ENCODE measurements at places on chromosomes 4 and X.

DNA sequence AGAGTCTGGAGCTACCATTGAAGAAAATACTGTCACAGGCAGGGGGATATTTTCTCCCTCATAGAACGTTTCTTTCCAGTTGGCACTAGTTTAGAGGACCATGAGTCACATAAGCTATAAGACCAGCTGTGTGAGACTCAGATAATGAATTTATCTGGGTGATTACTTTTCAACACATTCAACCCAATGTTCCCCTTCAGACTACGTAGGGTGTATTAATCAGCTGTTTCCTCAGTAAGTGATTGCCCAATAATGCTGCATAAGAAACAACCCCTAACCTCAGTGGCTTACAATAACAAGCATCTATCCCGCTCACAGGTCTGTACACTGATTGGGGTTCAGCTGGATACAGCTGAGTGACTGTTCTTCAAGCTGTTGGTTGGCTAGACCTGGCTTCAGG lies 38.1 kb downstream of the CBLL2 start:
- DNase-seq: no peak

DNA sequence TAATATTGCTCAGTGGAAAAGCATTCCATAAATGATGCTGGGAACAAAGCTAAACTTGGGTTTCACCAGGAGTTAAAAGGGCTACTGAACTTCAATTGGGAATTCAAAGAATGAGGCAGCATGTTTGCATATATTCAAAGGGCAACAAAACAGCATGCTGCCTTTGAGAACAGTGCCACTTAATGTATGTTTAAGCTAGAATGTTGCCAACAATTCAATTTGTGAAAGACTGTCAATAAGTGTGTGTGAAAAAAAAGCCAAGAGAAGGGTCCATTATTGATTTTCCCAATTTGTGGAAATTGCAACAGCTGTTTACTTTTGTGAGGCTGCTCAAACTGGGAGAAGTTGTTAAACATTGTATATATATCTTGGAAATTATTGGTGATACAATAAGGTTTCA lies 701.9 kb upstream of the ACTRT1 start:
- no peak for DNase-seq

DNA sequence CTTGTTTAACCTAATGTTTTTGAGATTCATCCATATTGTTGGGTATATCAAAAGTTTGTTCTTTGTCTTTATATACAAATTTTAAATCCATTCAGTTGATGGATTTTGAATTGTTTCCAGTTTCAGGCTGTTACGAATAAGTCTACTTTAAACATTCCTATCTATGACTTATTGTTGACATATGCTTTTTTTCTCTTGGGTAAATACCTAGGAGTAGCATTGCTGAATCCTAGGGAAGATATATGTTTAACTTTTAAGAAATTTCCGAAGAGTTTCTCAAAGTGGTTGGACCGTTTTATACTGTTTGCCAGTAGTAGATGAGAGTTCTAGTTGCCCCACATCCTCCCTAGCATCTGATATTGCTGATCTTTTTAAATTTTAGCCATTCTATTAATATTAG lies 60.9 kb upstream of the IL13RA1 start:
- DNase-seq: no peak

DNA sequence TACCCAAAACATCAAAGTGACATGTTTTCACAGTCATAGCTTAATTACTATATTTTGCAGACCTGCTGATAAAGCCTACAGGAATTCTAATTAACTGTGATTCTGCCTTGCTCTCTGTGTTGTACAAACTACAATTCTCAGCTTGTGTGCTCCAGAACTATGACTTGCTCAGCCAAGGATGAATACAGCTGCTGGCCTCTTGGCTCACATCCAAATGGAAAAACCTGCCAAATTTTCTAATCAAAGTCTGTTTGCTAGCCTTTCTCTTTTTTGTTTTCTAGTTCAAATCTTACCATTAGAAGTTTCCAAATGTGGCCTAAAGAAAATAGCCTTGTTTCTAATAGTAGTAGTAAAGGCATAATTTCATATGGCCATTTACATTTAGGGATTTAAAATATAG lies 1176.8 kb downstream of the FAM133A start:
- DNase-seq: no peak

DNA sequence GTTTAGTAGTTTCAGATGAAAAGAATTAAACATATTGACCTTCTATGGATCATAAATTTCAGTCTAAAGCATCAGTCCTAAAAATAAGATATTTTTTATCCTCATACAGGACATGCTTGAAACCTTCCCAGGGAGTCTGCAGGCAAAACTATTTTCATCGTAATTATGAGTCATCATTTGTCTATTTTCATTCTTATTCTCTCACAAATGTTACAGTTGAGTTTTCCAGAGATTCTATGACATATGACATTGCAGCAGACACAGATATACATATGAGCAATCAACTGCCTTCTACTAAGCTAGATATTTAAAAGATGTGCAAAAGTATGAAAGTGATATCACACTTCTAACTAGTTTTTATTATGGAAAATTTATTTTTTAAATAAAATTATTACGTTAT lies 398.0 kb downstream of the MAGEB5 start:
- no peak for DNase-seq

GRCh38 chr4:174248407-174248806 lies 35.1 kb downstream of the FBXO8 start:
- no peak for DNase-seq

DNA sequence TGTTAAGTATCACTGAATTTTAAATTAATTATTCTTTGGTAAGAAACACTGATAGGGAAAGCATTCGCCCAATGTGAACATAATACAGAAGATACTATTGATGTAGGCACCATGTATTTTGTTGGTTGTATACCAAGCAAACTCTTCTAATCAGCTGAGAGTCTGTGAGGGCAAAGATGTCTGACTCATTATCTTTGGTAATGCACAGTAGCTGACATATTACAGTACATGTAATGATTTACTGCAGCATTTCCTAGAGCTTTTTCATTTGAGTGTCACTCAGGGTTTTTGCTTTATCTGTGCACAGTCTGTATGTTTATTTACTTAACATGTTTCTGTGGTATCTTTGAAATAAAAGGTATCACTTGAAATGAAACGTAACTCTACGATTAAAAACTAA lies 49.2 kb downstream of the CENPVL3 start:
- DNase-seq: no peak

GRCh38 chrX:123920105-123920785 lies 41.3 kb upstream of the STAG2 start:
- no peak for DNase-seq

DNA sequence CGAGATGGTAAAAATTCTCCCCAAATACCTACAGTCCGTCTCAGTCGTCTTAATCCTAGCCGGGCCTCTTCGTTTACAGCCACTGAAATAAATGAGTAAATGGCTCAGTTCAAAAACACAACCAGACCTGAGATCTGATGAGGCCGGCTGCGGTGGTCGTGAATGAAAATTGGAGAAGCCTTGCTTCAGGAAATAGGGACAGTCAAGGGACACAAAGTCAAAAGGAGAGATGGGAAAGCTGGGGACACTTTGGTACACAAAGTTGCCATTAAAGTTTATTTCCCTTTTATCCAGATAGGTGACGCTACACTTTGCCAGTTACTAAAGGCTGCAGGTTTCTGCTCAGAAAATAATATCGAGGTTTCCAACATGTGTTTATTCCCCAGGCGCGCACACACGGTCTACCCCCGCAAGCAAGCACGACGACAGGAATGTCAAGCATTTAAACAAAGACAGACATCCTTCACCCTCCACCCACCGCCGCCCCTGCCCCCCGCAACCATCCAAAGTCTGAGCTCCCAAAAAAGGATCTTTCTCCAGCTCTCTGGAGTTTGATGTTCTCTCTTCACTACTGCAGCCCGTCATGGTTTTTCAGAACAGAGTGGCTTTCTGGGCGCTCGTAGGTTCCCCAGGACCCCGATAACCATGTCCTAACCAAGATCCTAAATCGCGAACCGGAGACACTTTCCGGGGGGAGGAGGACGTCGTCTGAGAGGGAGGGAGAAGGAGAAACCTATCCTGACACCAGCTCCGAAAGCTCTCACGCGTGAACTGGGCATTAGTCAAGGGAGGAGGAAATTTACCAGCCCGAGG lies 1.3 kb upstream of the PCDH7 start:
- no peak for DNase-seq

- no peak for DNase-seq
These were observed 46.0 kb downstream of the GALNT7 start for GRCh38 chr4:173214661-173215060.

GRCh38 chrX:40063555-40063954 lies 34.2 kb downstream of the BCOR start:
- DNase-seq: no peak
